NCI-H510A treated with DMSO at 0.1 percent for 48 hours (cell line): ENCODE measurements at places on chromosomes 13 and 19.

DNA sequence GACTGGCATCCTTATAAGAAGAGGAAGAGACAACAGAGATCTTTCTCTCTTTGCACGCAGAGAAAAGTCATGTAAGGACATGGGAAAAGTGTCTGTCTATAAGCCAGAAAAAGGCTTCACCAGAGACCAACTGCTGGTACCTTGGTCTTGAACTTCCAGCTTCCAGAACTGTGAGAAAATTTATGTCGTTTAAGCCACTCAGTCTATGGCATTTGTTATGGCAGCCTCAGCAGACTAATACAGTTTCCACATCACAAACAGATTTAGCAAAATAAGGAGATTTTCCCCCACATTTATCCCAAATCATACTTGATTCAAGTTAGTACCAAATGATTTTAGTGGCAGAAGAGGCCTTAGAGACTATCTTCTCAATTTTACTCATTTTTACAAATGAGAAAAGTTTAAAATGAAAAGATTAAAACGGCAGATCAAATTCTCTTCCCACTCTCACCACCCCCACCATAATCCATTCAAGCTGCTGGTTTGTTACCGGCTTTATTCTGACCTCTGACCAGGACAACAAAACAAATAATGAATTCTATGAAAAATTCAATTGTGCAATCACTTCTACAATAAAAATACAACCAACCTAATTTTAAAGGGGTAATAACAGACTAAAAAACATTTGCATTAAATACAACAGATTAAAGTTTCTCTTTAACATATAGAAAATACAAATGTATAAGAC lies 316.3 kb downstream of the TBC1D4 start:
- DNase-seq, result no peak

DNA sequence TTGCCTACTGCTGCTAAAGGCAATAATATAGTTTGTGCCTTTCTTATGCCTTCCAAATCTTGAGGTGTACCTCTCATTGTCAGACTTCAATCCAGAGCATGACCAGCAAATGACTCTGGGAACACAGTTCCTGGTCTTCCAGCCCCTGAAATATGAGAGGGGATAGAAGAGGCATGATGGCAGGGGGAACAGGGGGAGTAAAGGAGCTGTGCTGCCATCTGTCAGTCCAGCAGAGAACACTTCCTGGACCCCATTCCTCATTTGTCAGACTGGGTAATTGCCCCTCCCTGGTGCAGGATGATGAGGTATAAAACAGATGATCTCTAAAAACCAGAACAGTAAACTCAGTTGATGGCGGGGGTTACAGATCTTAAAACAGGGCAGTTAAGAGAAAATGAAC lies 618.7 kb downstream of the DIAPH3 start:
- DNase-seq, result no peak

DNA sequence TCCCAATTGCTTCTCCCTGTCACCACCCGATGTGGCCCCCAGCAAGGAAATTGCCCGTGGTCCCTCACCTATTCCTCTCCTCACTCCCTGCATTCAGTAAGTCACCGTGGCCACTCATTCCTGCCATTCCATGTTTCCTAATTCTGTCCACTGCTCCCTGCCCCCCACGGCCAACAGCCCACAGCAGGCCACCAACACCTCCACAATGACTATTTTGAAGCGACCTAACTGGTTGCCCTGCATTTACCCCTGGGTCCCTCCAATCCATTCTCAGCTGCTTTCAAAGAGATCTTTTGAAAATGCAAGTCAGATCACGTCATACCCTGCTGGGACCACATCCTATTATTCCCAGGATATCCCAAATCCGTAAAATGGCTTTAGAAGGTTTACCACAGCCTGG lies 210.4 kb downstream of the DCLK1 start:
- DNase-seq, result no peak

- peak; percentile 85 for DNase-seq
Measured at GRCh38 chr19:13974073-13974472, 21.8 kb downstream of the DCAF15 start.

DNA sequence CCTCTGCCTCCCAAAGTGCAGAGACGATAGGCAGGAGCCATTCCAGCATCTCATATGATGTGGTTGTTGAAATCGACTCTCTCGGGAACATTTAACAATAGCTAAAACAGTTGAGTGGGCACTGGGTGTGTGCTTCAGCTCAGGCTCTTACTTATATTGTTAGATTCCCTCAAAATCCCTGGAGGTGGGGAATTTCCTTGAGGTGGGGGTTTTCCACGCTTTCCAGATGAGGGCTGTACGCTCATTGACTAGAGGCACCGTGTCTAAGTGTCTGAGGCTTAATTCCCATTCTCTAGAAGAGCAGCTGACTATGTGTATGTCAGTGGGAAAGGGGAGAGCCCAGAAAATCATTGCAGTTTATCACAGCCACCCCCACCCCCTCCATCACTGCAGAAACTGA lies 10.8 kb upstream of the GRAMD1A start:
- DNase-seq, result no peak

GRCh38 chr13:112895521-112896465 lies 73.2 kb upstream of the MCF2L start:
- DNase-seq, result peak; percentile 99

DNA sequence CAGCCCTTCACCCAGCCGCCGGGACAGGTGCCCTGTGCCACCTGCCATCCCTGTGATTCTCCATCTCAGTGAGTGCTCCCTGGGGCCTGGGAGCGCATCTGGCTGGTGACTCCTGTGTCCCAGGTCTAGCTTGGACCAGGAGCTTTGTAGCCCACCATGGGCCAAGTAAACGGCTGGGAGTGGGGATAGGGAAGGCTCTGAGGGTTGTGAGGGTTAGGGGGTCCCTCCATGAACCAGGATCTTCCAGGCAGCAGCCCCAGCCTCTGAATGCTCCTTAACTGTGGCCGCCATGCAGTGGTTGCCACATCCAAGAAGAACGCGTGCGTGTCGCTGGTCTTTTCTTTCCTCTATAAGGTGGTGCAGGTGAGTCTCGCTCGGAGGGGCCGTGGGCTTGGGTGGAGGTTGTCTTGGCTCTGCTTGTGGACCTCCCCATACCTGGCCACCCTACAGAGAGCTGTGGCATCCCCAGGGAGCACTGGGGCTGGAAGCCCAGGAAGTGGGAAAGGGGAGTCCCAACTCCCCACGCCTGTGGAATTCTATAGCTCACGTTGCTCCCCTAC lies 8.4 kb downstream of the AP1M1 start:
- DNase-seq, result no peak

DNA sequence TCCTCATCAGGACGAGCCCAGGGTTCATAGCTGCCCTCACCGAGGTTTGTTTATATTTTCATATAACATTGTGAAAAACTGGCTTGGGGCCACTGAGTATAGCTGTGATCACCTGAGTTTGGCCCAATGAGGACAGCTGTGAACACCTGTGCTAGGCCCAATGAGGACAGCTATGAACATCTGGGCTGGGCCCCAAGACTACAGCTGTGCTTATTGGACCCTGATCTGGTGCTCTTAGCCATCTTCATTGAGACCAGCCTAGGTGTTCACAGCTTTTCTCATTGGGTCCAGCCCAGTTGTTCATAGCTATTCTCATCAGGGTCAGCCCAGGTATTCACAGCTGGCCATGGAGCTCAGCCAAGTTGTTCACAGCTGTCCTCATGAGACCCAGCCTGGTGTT lies 1167.3 kb downstream of the UQCRFS1 start:
- DNase-seq, result no peak

DNA sequence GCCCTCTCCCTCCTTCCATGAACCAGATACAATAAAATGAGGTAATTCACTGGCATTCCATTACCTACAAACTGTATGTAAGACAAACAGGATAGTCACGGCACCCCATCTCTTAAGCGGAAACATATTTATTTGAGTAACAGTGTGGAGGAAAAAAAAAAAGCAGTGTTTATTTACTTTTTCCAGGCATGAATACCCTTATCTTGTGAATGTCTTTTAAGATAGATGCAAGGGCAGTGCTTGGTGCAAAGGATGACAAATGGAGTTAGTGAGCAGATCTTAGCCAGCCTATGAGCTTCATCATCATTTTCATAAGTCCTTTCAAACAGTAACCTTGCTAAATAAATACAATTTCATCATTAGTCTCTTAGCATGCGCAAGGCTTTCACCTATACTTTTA lies 1661.8 kb upstream of the SPRY2 start:
- no peak for DNase-seq

- DNase-seq, result no peak
Measured at GRCh38 chr13:92150606-92151005, 752.2 kb downstream of the GPC5 start.

DNA sequence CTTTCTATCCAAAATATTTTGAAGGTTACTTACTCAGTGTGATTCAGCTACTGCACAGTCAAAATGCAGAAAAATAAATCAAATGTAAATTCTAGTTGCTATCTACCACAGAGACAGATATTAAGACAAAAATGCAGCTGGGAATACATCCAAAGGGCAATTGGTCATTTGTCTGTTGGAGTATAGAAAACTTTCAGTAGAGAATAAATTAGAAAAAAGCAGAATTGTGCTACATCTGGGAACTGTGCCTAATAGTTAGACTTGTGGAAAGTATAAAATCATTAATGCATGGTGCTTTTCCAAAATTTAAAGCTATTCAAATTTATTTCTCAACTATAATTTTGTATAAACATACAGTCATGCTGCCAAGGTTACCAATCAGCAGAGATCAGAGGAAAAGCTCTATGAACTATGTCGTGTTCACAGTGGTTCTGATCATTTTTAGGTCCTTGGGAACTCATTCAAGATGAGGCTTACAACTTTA lies 1635.8 kb downstream of the PCDH9 start:
- no peak for DNase-seq

DNA sequence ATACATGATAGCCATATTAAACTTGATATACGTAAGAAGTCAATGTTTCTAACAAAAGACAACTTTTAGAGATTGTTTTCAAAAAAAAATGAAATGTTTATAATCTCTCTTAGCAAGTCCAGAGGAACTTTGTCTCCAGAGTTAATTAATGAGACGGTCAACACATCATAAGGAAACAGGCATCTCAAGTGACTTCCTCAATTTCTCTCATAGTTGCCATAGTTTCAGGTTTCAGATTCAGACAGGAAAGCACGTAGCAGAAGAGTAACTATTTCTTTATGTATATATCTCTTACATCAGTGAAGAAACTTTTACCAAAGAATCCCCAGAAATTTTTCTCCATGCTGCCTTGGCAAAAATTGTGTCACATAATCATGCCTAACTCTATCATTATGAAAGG lies 159.6 kb upstream of the ATXN8OS start:
- no peak for DNase-seq

GRCh38 chr13:109146912-109147647 lies 517.7 kb downstream of the MYO16 start:
- DNase-seq, result no peak

- DNase-seq, result peak; percentile 15
Measured at GRCh38 chr13:97226788-97227627, 4.9 kb downstream of the MBNL2 start.
